ENCODE measurements at places on chromosomes 5 and 9. TPM values are rescaled to one million over a fixed set of nuclear protein-coding genes. Genes with fewer than 3 reads are reported as not detected.
A peak's percentile ranks its signal among the peaks of the same experiment; 100 is the strongest.

- ATAC-seq = no peak
Measured at GRCh38 chr5:163951069-163951468, 445.6 kb downstream of the MAT2B start.

DNA sequence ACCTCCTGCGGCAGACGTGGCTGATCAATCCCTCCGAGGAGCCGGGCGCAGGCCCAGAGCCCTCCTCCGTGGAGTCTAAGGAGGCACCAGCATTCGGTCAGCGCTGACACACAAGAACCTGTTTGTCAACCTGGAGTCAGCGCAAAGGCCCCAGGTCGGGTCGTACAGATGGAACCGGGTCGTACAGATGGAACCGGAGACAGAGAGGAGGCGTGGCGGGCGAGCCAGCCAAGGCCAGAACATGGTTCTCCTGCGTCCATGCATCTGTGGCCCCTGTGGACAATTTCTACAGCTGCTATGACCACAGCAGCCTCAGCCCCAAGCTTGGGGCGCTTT is 125.1 kb upstream of the SARDH start:
- no peak for ATAC-seq

Gene KCNT1
- not detected for total RNA-seq

DNA sequence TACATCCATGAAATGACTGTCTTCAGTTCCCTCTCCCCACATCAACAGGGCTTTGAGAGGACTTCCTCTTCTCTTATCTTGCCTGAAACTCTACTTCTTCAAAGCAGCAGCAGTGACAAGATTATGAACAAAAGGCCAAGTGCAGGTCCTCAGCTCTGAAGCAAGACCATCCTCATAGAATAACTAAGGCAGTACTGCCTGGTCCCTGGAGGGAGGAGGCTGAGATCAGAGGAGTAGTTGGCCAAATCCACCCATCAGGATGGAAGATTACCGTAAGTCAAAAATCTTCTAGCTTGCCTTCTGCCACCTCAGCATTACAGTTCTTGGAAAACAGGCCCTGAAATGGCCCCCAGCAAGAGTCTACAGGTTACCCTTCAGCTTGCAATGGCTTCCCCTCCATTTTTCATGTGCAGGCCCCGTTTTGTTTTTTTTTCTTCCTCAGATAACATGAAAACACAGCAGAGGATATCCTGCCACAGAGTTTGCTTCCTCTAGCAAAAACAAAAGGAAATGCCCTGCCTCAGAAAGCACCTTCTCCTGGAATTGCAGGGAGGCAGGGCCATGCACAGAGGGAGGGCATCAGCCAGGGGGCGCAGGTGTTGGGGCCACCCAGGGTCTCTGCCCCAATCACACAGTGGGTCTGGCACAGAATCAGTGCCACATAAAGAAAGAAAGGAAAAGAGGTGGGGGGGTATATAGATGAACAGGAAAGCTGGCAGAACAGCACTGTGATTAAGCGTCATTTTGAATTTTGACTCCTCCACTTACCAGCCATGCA is 40.0 kb downstream of the KLHL3 start:
- ATAC-seq = peak; percentile 36

GRCh38 chr5:31355337-31355736 is 161.9 kb downstream of the CDH6 start:
- no peak for ATAC-seq

DNA sequence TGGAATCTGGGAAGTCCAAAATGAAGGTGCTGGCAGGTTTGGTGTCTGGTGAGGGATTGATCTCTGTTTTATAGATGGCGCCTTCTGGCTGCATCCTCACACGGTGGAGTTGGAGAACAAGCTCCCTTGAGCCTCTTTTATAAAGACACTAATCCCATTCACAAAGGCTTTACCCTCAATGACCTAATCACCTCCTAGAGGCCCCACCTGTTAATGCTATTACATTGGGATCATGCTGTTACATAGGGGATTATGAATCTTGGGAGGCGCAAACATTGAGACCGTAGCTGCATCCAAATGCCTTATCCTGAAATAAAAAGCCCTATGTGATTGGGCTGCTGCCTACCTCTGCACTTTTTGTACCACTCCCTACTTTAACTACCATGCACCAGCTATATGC is 197.1 kb upstream of the HMHB1 start:
- ATAC-seq = no peak
